NCI-H460 (cell line): ENCODE measurements at places on chromosomes 6 and 20. TPM values are rescaled to one million over a fixed set of nuclear protein-coding genes. Genes with fewer than 3 reads are reported as not detected.

DNA sequence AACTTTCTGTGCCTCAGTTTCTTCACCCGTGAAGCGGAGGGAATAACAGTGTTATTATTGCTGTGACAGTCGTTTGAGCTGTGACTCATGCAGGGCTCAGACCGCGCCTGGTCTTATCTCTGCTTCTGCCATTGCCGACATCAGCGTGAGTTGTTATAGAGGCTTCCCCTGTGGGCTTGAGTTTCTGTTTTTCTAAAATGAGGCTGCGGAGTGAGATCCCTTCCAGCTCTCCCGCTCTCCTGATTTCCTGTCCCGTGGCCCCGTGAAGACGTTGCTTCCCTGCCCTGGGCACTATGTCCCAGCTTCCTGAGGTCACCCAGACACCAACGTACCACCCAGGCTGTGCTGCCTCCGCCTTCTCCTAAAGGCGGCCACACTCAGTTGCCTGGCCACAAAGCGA lies 278.5 kb downstream of the BMP7 start:
- no peak for DNase-seq

The CAGE1 gene
- not detected in 2 replicates for total RNA-seq

The OR2H2 gene
- total RNA-seq, result not detected in 2 replicates

GRCh38 chr6:47079638-47080037 lies 37.5 kb upstream of the ADGRF1 start:
- DNase-seq, result no peak

The BPIFA1 gene
- not detected in 2 replicates for total RNA-seq

DNA sequence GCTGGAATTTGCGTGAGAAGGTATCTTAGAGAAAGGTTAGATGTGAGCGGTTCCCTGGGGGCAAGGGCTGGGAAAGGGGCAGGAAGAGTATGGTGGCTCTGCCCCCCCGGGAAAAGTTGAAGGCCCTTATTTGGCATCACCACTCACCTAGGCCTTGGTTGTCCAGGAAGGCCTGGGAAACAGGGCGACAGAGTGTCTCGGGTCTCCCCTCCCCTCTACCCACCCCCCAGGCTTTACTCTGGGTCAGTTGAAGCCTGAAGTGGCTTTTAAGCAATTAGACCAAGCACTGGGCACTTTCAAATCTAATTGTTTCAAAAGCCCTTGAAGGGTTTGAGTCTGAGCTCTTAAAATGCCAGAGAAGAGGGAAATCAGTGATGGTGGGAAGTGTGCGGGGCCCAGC lies 30.2 kb upstream of the FOXP4 start:
- no peak for DNase-seq
